ENCODE measurements at places on chromosomes 3 and 15. TPM values are rescaled to one million over a fixed set of nuclear protein-coding genes. Genes with fewer than 3 reads are reported as not detected.

DNA sequence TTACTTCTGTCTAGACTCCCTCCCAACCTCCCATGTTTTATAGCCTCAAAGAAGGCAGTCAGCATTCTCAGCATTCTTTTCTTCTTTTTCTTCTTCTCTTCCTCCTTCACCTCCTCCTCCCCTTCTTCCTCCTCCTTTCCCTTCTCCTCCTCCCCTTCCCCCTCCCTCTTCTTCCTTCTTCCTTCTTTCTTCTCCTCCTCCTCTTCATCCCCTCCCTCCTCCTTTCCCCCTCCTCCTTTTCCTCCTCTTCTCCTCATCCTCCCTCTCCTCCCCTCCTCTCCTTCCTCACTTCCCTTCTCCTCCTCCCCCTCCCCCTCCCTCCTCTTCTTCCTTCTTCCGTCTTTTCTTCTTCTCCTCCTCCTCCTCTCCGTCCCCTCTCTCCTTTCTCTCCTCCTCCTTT lies 3.6 kb upstream of the LPCAT4 start:
- DNase-seq: no peak

DNA sequence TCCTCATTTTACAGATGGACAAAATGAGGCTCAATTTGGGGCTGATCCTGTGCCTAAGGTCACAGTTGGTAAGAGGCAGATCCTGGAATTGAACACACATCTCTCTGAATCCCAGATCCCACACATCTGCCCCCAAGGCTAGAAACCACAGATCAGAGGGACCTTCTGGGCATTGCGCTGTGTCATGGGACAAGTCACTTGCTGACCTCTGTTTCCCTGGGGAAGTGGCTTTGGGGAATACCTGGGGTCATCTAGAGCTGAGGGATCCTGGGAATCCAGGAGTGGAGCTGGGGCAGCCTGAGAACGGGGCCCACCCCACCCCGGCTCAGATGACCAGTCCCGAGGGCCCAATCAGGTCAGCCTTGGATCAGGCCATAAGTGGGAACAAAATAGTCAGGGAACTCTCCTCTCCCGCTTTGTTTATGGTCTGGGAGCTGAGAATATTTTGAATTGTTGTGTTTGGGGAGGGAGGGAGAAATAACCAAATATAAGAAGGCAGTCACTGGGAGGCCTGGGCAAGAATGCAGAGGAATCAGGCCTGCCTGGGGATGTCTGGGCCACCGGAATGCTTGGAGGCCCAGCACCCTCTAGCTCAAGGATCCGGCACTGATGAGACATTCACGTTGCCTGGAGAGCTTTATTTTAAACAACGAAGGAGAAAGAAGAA lies 8.8 kb upstream of the SLC6A6 start:
- no peak for DNase-seq

DNA sequence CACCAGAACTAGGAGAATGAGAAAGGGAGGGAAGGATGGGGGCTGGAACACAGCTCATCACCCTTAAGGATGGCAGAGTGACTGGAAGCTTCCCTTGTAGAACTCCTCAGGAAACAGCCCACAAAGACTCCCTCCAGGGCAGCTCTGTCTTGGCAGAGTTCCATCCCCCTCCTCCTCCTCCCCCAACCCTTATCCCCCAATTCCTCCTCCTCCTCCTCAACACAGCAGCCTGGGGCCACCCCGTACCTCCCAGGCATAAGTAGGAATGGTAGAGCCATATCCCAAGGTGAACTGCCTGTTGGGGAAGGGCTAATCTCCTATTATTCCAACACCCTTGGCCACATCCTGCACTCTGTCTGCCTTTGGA lies 38.8 kb downstream of the ADCY5 start:
- DNase-seq: no peak

- no peak for DNase-seq
These were observed 533.2 kb downstream of the GRM7 start for GRCh38 chr3:7393944-7394605.

DNA sequence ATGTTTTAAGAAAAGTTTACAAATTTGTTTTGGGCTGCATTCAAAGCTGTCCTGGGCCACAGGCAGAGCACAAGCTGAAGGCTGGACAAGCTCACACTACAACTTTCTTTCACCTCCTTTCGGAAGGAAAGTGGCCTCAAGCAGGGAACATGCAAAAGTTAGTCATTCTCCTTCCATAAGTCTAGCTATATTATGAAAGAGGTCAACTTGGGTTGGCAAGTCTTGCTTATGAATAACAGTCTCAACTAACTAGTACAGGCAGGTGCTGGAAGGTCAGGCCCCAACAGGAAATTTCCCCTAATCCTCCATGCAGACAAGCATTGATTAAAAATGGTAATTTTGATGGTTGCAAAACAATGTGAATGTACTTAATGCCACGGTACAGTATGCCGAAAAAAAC lies 69.4 kb downstream of the OSBPL10 start:
- DNase-seq: no peak

DNA sequence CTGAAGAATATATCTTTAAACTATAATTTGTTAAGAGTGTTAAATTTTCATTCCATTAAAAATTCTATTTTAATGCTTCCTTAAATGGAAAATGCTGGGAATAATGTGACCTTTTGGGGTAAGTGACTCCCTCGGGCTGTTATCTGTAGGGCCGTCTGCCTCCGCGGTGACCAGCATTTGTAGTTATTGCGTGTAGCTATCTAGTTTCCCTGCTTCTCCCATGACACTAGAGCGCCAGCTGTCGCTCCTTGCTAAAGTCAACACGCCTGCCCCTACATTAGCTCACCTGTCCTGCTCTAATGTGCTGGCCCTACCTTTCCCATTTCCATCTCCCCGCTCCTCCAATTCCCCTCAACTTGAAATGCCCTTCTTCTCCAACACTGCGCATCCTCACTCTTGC lies 12.4 kb upstream of the CHRM5 start:
- DNase-seq: no peak

PIGX gene
- total RNA-seq: 13.0 TPM

NDN gene
- total RNA-seq: 99.8 TPM

SEMA7A gene
- total RNA-seq: 7.6 TPM

PLAAT1 gene
- not detected for total RNA-seq

DNA sequence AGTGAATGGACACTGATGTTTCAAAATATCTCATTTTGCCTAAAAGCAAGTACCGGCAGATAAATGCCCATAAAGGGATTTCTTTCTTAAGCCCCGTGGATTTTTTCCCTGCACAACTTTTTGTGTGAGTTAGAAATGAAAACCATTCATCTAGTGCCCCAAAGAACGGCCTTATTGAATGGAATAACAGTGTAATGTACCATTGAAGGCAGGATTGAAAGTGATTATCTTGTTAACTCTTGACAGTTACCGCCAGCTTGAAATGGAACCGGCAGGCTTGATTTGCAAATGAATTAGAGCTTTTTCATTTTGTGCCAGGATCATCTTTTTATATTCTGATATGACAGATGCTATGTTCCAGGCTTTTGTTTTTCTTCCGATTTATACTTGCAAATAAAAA lies 162.2 kb downstream of the RSRC1 start:
- no peak for DNase-seq

- DNase-seq: no peak
These were observed 66.8 kb upstream of the ATP11B start for GRCh38 chr3:182726258-182727142.

TNNC1 gene
- not detected for total RNA-seq

ADGRG7 gene
- not detected for total RNA-seq

GRCh38 chr3:170644711-170645110 lies 58.8 kb upstream of the SLC7A14 start:
- no peak for DNase-seq

DNA sequence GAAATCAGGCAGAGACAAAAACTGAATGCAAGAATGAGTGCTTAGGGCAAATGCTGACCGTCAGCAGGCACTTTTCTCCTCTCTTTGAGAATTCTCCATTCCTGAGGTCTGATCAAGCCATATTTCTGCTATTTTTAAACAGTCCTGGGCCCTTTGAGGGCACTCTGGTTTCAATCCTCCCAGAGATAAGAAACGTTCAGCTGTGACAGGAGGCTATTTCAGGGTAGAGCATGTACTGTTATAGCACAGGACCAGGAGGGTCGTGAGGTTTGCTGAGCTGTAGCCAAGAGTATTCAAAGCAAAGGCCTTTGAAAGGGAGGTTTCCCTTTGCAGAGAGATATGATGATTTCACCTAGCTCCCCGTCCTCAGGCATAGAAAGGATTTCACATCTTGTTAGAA lies 39.6 kb upstream of the PDZRN3 start:
- DNase-seq: no peak

DNA sequence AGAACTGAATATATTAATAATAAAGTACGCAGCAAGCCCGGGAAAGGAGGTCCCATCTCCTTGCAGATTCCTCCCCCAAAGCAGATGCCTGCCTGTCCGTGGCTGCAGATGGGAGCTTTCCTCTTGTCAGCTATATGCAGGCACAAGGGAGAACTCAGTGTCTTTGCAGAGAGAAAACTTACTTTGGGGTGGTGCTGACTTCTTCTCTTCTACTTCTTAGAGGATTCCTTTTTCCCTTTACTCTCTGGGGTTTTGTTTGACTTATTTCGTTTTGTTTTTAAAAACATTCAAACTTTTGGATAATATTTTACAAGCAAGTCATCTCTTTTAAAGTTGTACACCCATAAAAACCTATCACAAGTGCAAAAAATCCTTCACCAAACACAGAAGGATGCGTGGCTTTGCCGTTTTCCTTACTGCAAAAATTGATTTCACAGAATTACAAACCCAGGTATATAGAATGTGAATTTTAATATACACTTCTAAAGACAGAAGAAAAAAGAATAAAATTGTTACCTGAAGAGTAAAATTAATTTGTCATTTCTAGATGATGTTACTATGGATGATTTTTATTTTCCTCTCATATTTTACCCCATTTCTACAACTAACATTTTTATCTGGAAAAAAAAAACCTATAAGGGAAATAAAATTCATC lies 65.3 kb upstream of the IGF1R start:
- no peak for DNase-seq

DNA sequence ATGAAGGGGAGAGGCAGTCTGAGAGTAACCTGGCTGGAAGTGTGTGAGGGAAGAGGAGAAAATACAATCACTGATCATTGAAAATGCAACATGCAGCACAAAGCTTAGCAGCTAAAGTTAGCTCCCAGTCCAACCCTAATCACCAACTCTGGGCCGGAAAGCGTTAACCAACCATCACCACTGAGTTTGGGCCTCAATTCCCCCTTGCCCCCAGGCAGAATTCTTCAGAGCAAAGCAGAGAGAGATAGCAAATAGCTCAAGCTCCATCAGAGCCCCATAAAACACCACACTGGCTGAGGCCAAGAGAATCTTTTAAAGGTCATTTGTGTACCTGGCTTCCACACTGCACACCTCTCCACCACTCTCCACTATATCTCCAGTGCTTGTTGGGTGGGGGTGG lies 16.2 kb upstream of the PDIA5 start:
- DNase-seq: no peak

LRRC31 gene
- total RNA-seq: not detected

DNA sequence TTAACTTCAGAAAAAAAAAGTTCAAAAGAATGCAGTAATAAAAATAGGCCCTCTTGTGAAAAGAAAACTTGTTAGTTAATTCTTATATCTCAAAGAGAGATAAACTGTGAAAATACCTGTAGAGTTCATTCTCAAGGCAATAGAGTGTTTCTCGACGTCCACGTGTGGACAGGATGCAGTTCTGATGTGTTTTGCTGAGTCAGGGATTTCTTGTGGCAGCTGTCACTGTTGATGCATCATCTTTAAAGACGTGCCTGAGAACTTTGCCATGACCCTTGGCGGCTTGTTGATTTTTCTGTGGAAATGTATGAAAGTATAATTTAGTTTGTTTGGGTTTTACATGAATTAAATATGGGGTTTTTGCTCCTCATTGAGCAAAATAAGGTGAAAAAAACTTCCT lies 702.2 kb downstream of the NLGN1 start:
- DNase-seq: no peak

GASK1A gene
- total RNA-seq: 15.1 TPM

DNA sequence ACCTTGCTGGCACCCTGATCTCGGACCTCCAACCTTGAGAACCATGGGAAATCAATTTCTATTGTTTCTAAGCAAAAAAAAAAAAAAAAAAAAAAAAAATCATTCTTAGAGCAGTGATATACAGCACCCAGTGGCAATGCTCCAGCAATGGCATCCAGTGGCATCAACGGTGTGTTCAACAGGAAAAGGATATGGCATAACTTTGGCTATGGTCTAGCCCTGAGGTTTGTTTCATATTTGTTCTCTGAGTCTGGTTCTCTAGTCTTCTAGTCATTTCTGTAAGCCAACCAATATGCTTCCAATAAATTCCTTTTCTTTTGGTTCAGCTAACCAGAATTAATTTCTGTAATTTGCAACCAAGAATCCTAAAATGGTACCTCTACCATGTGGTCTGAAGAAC lies 19.2 kb downstream of the DENND4A start:
- DNase-seq: no peak

DNA sequence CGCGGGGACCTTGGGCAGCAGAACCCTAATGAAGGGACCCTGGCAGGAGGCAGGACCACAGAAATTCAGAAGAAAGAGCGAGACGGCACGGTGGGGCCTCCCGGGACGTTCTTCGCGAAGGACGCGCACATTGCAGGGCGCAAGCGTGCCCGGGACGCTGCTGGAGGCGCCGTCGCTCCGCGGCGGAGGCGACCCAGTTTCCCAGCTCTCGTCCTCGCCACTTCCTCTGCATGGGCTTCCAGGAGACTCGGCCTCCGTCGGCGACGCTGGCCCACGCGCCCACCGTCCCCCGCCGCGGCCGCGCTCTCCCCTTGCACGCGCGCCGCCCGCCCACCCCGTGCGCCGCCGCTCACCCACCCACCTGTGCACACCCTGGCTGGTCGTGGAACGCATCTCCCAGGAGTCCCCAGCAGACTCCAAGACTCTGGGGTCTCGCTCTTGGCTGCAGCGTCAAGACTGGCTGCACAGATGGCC lies 31.8 kb upstream of the SMAD3 start:
- DNase-seq: no peak

DNA sequence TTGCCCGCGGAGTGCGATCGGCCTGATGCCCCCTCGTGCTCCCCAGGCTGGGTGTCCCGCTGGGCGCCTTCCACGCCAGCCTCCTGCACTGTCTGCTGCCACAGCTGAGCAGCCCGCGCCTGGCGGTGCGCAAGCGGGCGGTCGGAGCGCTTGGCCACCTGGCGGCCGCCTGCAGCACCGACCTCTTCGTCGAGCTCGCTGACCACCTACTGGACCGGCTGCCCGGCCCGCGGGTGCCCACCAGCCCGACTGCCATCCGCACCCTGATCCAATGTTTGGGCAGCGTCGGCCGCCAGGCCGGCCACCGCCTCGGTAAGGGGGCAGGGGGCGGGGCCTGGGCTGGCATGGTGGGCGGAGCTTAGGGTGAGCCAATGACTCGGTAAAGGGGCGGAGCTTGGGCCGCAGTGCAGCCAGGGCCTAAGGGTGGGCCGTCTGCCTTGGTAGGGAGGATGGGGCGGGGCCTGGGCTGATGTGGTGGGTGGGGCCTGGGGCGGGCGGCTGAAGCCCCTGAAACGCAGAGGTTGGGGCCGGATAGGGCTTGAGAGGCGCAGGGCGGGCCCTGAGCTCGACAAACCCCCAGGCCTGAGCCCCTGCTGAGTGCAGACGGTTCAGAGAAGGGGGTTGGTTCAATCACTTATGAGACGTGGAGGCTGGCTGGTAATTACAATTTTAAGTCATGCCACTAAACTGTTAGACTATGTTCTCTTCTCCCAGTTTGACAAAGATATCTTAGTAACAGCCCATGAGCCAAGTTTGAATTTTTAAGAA lies 13.7 kb downstream of the CAND2 start:
- DNase-seq: peak; percentile 98
